ENCODE measurements at places on chromosomes 13 and 19. TPM values are rescaled to one million over a fixed set of nuclear protein-coding genes. Genes with fewer than 3 reads are reported as not detected.

APLP1 gene
- total RNA-seq, result 20.4 TPM

GPR12 gene
- total RNA-seq, result not detected

SHD gene
- total RNA-seq, result not detected

CALR3 gene
- total RNA-seq, result not detected

FGF14 gene
- not detected for total RNA-seq

FUT1 gene
- total RNA-seq, result 1.1 TPM

TPRX2 gene
- not detected for total RNA-seq

EGLN2 gene
- total RNA-seq, result 99.0 TPM

MEX3D gene
- 33.4 TPM for total RNA-seq
